ENCODE measurements at places on chromosomes 4 and X.
A peak's percentile ranks its signal among the peaks of the same experiment; 100 is the strongest.

GRCh38 chr4:1116838-1117237 is 3.5 kb upstream of the RNF212 start:
- peak; percentile 22 for DNase-seq

DNA sequence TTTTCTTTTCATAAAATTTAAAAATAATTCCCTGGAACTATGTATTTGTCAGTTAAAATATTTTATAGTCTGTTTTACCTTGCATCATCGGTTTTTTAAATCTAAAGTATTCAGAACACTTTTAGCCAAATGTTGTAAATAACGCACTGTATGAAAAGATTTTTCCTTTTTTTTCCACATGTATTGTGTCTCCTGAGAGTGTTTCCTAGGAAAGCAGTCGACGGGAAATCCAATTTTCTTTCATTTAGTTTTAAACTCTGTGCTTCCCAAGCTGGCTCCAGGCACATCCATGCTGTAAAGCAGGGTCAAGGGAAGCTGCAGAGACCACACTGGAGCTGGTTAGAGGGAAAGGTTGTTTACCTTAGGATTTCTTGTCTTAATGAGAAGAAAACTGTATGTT is 1724.3 kb upstream of the TENM3 start:
- DNase-seq = no peak

GRCh38 chr4:174401471-174402130 is 117.9 kb downstream of the CEP44 start:
- no peak for DNase-seq

- peak; percentile 94 for DNase-seq
Observed at GRCh38 chr4:80072744-80073472, at the start of gene ANTXR2. Gene ANTXR2, minus strand, starts transcription at chr4:80073229. Its CDS starts 669 bp downstream, at chr4:80072560.
